GM23248 (cell line): ENCODE measurements at places on chromosomes 16 and 17. TPM values are rescaled to one million over a fixed set of nuclear protein-coding genes. Genes with fewer than 3 reads are reported as not detected.

The ITPRIPL2 gene
- polyA plus RNA-seq, result 9.5 and 11.0 TPM in 2 replicates

The HBZ gene
- polyA plus RNA-seq, result not detected in 2 replicates

DNA sequence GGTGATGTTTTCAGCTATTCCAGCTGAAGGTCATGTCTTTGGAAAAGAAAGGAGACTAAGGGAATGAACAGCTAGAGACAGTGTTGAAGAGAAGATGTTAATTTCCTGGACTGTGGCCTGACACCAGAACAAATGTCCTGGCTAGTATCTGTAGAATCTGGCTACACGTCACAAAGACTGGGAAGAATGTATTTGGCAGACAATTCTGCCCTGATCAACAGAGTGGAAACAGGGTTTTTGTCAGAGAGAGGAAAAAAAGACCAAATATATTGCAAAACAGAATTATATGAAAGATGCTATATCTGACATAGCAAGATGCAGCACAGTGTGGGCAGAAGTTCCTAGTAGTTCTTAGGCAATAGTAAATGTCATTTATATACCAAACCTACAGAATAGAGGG lies 17.0 kb upstream of the ANKFN1 start:
- no peaks in the 10 kb centered on the region for H3K27me3 ChIP-seq
- no peak overlapping the region for H3K4me3 ChIP-seq
- peaks cover 11% of the 10 kb centered on the region for H3K4me1 ChIP-seq

- H3K4me3 ChIP-seq, result no peak overlapping the region
- no peak overlapping the region for H3K27ac ChIP-seq
- no peak for DNase-seq
- H3K36me3 ChIP-seq, result peaks cover 5% of the 10 kb centered on the region
These were observed 1.3 kb downstream of the TTYH2 start for GRCh38 chr17:74214484-74215341.

DNA sequence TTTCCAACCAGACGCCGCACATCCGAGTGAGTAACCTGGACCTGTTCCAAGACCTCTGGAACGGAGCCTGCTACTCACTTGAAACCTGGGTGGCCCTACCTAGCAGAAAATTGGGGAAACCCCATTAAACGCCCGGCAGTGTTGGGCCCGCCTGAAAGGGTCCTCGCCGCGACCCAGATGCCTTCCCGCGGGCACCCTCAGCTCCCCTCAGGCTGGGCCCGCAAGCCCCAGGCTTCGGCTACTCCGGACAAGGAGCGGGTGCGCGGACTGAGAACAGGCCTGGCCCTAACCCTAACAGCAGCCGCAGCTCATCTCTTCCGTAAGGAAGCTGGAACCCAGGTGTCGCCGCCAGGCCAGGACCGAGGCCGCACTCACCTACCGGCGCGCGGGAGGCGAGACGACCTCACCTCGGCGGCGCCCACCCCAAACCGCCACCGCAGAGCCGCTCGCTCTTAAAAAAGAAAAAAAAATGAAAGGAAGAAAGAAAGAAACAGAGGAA lies 344 bp downstream of the PSME3IP1 start:
- peak; percentile 89 for DNase-seq
- H3K36me3 ChIP-seq, result no peaks in the 10 kb centered on the region
- H3K4me3 ChIP-seq, result peak overlapping the region; percentile 95
- H3K27ac ChIP-seq, result peak overlapping the region; percentile 82
- H3K27me3 ChIP-seq, result no peaks in the 10 kb centered on the region
- H3K4me1 ChIP-seq, result peaks cover 23% of the 10 kb centered on the region

GRCh38 chr17:1150863-1151600 lies 28.7 kb downstream of the ABR start:
- H3K27me3 ChIP-seq, result no peaks in the 10 kb centered on the region
- no peak overlapping the region for H3K4me3 ChIP-seq
- no peak for DNase-seq
- no peak overlapping the region for H3K27ac ChIP-seq
- no peaks in the 10 kb centered on the region for H3K36me3 ChIP-seq
- no peaks in the 10 kb centered on the region for H3K4me1 ChIP-seq
